ENCODE measurements at places on chromosomes 5 and 9.

- DNase-seq = no peak
Measured at GRCh38 chr9:4828761-4829160, 36.0 kb downstream of the RCL1 start.

- no peak for DNase-seq
Measured at GRCh38 chr9:135820661-135821060, 86.7 kb downstream of the CAMSAP1 start.

DNA sequence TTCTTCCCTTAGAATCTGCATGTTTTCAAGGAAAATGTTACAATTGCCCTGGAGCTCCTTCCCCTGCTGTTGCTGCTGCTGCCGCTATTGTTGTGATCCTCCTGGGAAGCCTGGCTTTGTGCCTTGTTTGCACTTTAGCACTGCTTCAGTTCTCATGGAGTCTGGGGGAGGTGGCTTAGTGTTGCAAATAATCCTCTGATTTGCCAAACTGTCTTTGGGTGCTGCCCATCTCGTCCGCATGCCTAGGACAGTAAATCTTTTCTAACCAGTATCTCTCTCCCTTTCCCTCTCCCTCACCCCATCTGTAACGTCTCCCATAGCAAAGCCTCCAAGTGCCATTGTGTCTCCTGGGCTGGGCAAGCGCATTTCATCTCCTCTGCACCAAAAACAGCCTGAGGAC, 30.3 kb downstream of the FAM240B start:
- no peak for DNase-seq

- DNase-seq = peak; percentile 73
Measured at GRCh38 chr9:74951725-74952151, 974 bp downstream of the C9orf40 start.

- DNase-seq = no peak
Measured at GRCh38 chr9:79257790-79258351, 313.9 kb upstream of the TLE4 start.

DNA sequence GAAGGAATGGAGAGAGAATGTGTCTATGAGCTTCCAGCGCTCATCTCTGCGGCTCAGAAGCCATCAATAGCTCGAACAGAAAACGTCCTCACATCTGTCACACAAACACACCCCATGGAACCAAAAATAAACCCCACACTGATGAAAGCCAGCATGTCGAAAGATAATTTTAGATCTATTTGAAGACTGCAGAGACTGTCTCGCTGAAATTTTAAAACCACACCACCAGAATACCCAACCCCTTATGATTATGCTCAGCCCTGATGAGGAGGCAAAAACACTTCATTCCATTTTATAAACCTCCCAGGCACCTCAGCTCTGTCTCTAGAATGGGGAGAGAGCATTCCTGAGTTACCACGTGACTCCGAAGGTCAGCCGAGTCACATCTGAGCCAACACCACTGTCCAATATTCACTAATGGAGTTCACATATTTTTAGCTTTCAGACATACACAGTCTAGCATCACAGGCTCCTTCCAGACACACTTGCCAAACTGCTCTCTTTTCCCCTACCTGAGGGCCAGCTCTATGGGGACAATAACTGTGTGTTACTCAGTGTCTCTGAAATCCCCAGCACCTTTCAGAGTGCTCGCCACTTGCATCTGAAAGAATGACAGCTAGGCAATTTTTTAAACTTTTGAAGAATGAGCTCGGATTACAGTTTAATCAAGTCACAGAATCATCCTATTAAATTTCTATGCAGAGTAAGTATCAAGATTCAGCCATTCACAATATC, 63.2 kb downstream of the SERINC5 start:
- DNase-seq = no peak

DNA sequence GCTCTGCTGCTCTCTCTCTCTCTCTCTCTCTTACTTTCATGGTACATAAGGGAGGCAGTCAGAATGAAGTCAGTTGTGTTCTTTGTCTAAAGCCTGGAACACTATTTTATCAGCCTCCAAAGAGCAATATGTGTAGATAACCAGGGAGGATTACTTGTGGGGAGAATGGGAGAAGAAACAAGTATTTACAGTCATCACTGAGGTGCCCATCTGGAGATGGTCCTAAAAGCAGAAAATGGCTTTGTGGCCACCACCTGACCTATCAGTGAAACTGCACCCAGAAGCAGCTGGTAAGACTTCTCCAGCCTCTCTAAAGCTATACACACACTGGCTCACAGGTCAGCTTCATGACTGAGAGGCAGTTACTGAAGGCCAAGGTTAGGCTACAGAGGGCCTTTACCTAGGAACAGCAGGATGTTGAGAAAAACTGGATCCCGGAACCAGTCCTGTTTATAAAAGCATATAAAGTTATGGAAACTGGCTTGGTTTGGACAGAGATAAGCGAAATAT, 75.1 kb downstream of the MRPS27 start:
- DNase-seq = no peak
